ENCODE measurements at places on chromosomes 6 and 20. TPM values are rescaled to one million over a fixed set of nuclear protein-coding genes. Genes with fewer than 3 reads are reported as not detected.

The GJA1 gene
- polyA plus RNA-seq = 101 TPM

The TRIM26 gene
- polyA plus RNA-seq = 37.2 TPM

The KCNG1 gene
- 19.2 TPM for polyA plus RNA-seq

The SUMO4 gene
- polyA plus RNA-seq = 0.14 TPM

The HRH3 gene
- not detected for polyA plus RNA-seq

The BCAS4 gene
- polyA plus RNA-seq = 21.4 TPM

The ANGPT4 gene
- 0.01 TPM for polyA plus RNA-seq

The CNBD2 gene
- polyA plus RNA-seq = 2.4 TPM

The DNMT3B gene
- polyA plus RNA-seq = 0.63 TPM

The TAAR6 gene
- polyA plus RNA-seq = not detected

The TTLL9 gene
- polyA plus RNA-seq = 0.02 TPM

The CYP39A1 gene
- 0.65 TPM for polyA plus RNA-seq

The MTRF1L gene
- 11.9 TPM for polyA plus RNA-seq

The SEL1L2 gene
- polyA plus RNA-seq = not detected

The KCNB1 gene
- polyA plus RNA-seq = 0.01 TPM

The RPS21 gene
- polyA plus RNA-seq = 3,470 TPM

The SNPH gene
- 0.71 TPM for polyA plus RNA-seq

The COL12A1 gene
- polyA plus RNA-seq = 132 TPM

The GTSF1L gene
- not detected for polyA plus RNA-seq

The LY6G6F gene
- not detected for polyA plus RNA-seq

The KIFC1 gene
- 47.5 TPM for polyA plus RNA-seq

The RANBP9 gene
- 22.9 TPM for polyA plus RNA-seq

The ZC2HC1B gene
- polyA plus RNA-seq = not detected

The TFAP2D gene
- not detected for polyA plus RNA-seq

The COX4I2 gene
- not detected for polyA plus RNA-seq

The DEF6 gene
- 19.3 TPM for polyA plus RNA-seq

The MMP24 gene
- polyA plus RNA-seq = 0.11 TPM

The TRAM2 gene
- polyA plus RNA-seq = 13.8 TPM

The RIMS1 gene
- 0.03 TPM for polyA plus RNA-seq

The CLPSL2 gene
- not detected for polyA plus RNA-seq

The EPHA7 gene
- not detected for polyA plus RNA-seq

The SNAI1 gene
- 0.02 TPM for polyA plus RNA-seq

The IMPG1 gene
- not detected for polyA plus RNA-seq

The RIPOR3 gene
- polyA plus RNA-seq = not detected

The SCUBE3 gene
- polyA plus RNA-seq = 0.06 TPM

The GNAS-AS1 gene
- 0.27 TPM for polyA plus RNA-seq

The CST4 gene
- not detected for polyA plus RNA-seq

The B3GAT2 gene
- polyA plus RNA-seq = not detected

The MYCT1 gene
- not detected for polyA plus RNA-seq

The CALHM5 gene
- 0.19 TPM for polyA plus RNA-seq

The OR2B2 gene
- polyA plus RNA-seq = not detected

The NMBR gene
- 0.03 TPM for polyA plus RNA-seq

The NCOA5 gene
- polyA plus RNA-seq = 17.4 TPM

The PAK5 gene
- 0.06 TPM for polyA plus RNA-seq

The LTA gene
- polyA plus RNA-seq = not detected

The C6orf163 gene
- 0.20 TPM for polyA plus RNA-seq

The CDKN1A gene
- polyA plus RNA-seq = 414 TPM

The HLA-DRA gene
- 0.03 TPM for polyA plus RNA-seq

The BPIFB1 gene
- not detected for polyA plus RNA-seq

The ADGB gene
- polyA plus RNA-seq = not detected

The BPI gene
- not detected for polyA plus RNA-seq

The MRPL2 gene
- 41.3 TPM for polyA plus RNA-seq

The CDSN gene
- polyA plus RNA-seq = 2.8 TPM

Data from mammary epithelial cell (primary cell).